ENCODE measurements at places on chromosomes 5 and 9. TPM values are rescaled to one million over a fixed set of nuclear protein-coding genes. Genes with fewer than 3 reads are reported as not detected.

The C9orf153 gene
- total RNA-seq = 0.46 TPM

The LPAR1 gene
- total RNA-seq = not detected

The SV2C gene
- not detected for total RNA-seq

The ACSL6 gene
- total RNA-seq = 3.1 TPM

The BTNL3 gene
- total RNA-seq = not detected

The FAF2 gene
- total RNA-seq = 44.8 TPM

The MEIKIN gene
- not detected for total RNA-seq

- H3K36me3 ChIP-seq = no peaks in the 10 kb centered on the region
- peaks cover 11% of the 10 kb centered on the region for H3K4me1 ChIP-seq
- H3K27me3 ChIP-seq = peaks cover 62% of the 10 kb centered on the region
- H3K4me3 ChIP-seq = no peak overlapping the region
- H3K27ac ChIP-seq = no peak overlapping the region
Measured at GRCh38 chr9:116152390-116152789, 1.2 kb upstream of the PAPPA start.

DNA sequence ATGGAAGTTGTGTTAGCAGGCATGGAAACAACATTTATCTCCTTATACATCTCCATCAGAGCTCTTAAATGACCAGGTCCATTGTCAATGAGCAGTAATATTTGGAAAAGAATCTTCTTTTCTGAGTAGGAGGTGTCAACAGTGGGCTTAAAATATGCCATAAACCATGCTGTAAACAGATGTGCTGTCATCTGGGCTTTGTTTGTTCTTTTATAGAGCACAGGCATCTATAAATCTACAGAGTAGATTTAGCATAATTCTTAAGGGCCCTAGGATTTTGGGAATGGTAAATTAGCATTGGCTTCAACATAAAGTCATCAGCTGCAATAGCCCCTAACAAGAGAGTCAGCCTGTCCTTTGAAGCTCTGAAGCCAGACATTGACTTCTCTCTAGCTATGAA lies 7.7 kb upstream of the HRCT1 start:
- H3K4me1 ChIP-seq = peaks cover 5% of the 10 kb centered on the region
- no peaks in the 10 kb centered on the region for H3K36me3 ChIP-seq
- no peak overlapping the region for H3K4me3 ChIP-seq
- H3K27me3 ChIP-seq = peaks cover 3% of the 10 kb centered on the region

GRCh38 chr9:137544176-137544760 lies 5.9 kb downstream of the PNPLA7 start:
- H3K27me3 ChIP-seq = no peaks in the 10 kb centered on the region
- no peaks in the 10 kb centered on the region for H3K36me3 ChIP-seq
- H3K4me1 ChIP-seq = no peaks in the 10 kb centered on the region

DNA sequence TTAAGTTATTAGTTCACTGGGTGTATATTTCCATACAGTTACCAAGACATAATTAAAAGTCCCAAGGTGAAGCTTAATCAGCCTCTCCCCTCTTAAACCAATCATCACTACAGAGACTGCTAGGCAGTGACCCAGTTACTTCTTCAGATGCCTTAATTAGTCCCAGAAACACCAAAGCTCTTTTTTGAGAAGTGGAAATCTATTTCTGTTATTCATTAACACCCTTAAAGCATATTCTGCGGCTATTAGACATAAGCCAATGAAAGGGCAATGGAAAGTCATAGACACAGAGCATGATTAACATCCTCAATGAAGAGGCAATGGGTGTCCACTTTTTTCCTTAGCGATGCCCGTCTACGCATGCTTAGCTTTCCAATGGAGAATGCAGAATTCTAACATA lies 48.3 kb upstream of the DNAH5 start:
- H3K36me3 ChIP-seq = no peaks in the 10 kb centered on the region
- DNase-seq = no peak
- H3K4me3 ChIP-seq = no peak overlapping the region
- no peaks in the 10 kb centered on the region for H3K4me1 ChIP-seq
- H3K27me3 ChIP-seq = peaks cover 4% of the 10 kb centered on the region
- H3K27ac ChIP-seq = no peak overlapping the region

- H3K4me3 ChIP-seq = no peak overlapping the region
- peak overlapping the region; percentile 35 for H3K27ac ChIP-seq
- DNase-seq = no peak
- no peaks in the 10 kb centered on the region for H3K27me3 ChIP-seq
- peaks cover 45% of the 10 kb centered on the region for H3K4me1 ChIP-seq
- no peaks in the 10 kb centered on the region for H3K36me3 ChIP-seq
Measured at GRCh38 chr9:5531101-5531882, 21.0 kb downstream of the PDCD1LG2 start.

GRCh38 chr5:35974570-35974969 lies 16.6 kb downstream of the UGT3A1 start:
- no peaks in the 10 kb centered on the region for H3K4me1 ChIP-seq
- no peaks in the 10 kb centered on the region for H3K36me3 ChIP-seq
- DNase-seq = no peak
- H3K4me3 ChIP-seq = no peak overlapping the region

- DNase-seq = no peak
- no peaks in the 10 kb centered on the region for H3K36me3 ChIP-seq
- no peak overlapping the region for H3K4me3 ChIP-seq
- no peak overlapping the region for H3K27ac ChIP-seq
Measured at GRCh38 chr9:30928045-30928444, 1456.4 kb upstream of the ACO1 start.

DNA sequence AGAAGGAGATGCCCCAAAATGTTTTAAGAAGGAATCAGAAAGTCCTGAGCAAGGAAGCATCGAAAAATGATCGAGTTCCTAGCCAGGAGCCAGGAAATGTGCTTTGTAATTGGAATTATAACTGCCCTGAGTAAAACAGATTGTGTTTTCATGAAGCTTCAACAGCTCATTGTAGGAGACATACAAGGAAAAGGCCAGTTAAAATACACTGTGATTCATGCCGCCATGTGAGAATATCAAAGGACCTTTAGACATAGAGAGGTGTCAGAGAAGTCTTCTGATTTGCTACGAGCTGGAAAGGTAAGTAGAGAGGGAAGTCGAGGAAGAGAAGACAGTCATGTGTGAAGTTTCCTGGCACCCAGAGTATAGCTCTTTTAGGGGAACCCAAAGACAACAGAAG lies 60.9 kb downstream of the NR3C1 start:
- H3K36me3 ChIP-seq = peaks cover 24% of the 10 kb centered on the region
- peak overlapping the region; percentile 85 for H3K27ac ChIP-seq
- H3K27me3 ChIP-seq = no peaks in the 10 kb centered on the region
- no peak for DNase-seq

- no peak overlapping the region for H3K4me3 ChIP-seq
- H3K27me3 ChIP-seq = peaks cover 9% of the 10 kb centered on the region
- DNase-seq = no peak
- H3K4me1 ChIP-seq = no peaks in the 10 kb centered on the region
Measured at GRCh38 chr5:37893434-37894134, 53.7 kb upstream of the GDNF start.

DNA sequence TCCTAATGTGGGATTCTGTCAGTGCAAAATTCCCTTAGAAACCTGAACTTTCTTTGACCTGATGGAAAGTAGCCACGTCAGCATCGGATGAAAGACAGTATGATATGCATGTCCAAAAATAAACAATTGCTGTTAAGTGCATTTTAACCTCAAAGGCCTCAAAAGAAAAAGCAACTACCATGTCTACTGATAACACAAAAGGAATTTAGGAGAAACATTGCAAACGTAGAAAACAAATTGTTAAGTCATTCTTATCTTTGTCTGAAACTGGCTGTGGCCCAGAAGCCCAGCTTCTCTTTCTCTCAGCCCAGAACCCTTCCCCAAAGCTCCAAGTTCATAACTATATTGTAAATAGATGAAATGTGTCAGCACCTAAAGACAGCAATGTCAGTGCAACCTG lies 11.1 kb upstream of the LHFPL2 start:
- H3K4me1 ChIP-seq = no peaks in the 10 kb centered on the region
- peaks cover 13% of the 10 kb centered on the region for H3K27me3 ChIP-seq
- no peak overlapping the region for H3K27ac ChIP-seq
- DNase-seq = no peak

DNA sequence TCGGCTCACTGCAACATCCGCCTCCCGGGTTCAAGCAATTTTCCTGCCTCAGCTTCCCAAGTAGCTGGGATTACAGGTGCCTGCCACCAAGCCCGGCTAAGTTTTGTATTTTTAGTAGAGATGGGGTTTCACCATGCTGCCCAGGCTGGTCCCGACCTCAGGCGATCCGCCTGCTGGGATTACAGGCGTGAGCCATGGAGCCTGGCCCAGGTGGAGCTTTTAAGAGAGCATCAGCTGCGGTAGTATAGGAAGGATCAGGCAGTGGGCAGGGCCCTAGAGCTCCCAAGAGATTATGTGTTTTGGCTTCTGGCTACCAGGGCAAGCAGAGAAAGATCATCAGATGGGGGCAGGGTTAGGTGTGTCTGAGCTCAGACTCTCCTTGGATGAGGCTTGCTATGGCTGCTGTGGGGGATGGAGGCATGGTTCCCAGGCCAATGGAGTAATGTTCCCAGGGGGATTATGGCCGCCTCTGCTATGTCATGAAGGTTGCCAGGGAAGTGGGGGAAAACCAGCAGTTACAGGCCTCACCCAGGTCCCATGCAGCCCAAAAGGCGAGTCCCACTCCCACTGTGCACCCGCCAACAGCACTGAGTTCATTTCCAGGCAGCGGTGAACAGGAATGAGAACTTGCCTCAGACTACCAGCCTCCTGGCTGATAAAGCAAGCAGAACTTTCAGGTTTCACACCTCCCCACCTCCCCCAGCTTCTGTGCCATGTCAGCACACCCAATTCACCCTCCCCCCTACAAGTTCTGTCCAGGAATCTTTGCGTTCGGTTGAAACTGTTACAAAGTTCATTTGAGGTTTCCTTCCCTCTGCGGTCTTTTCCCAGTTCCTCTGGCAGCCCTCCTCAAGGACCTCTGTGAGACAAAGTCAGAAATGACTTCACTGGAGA lies 507.6 kb downstream of the SPATA31D1 start:
- H3K4me1 ChIP-seq = no peaks in the 10 kb centered on the region
- H3K4me3 ChIP-seq = no peak overlapping the region
- H3K27me3 ChIP-seq = peaks cover 4% of the 10 kb centered on the region
- no peak for DNase-seq

DNA sequence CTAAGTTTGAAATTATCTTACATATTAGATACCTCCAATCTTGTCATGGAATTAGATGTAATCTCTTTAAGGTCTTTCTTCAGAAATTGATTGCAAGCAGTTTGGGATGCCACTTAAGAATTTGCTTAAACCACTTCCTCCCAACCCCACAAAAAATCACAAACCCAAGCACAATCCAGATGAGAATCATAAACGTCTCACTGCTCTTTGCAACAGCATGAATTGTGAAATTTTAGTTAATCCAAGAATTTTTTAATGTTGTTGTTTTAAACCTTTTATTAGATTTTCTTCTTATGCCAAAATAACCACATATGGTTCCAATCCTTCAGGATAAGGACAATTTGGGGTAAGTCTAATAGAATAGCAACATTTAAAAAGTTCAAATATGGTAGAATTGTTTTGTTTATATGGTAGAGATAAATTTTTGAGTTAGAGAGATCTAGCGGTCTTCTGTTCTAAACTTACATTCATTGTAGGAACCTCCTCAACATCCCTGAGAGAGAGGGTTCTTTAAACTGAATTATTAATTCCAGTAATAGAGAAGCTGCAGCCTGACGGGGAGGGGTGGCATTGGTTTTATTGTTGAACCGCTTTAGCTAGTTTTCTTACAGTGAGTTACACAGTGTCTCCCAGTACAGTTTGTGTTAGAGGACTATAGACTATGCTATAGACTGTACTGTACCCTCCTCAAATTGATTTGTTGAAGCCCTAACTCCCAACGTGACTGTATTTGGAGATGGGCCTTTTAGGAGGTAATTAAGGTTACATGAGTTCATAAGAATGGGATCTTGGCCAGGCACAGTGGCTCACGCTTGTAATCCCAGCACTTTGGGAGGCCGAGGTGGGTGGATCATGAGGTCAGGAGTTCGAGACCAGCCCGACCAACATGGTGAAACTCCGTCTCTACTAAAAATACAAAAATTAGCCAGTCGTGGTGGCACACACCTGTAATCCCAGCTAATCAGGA lies 24.8 kb upstream of the IL6ST start:
- peaks cover 6% of the 10 kb centered on the region for H3K36me3 ChIP-seq
- no peak for DNase-seq
- peaks cover 29% of the 10 kb centered on the region for H3K4me1 ChIP-seq

GRCh38 chr5:107285772-107286171 lies 385.0 kb downstream of the EFNA5 start:
- H3K4me1 ChIP-seq = peaks cover 11% of the 10 kb centered on the region
- no peak overlapping the region for H3K4me3 ChIP-seq
- DNase-seq = peak; percentile 54
- no peaks in the 10 kb centered on the region for H3K36me3 ChIP-seq
- H3K27ac ChIP-seq = no peak overlapping the region

GRCh38 chr9:126164796-126165525 lies 161.7 kb upstream of the MVB12B start:
- no peak for DNase-seq
- no peaks in the 10 kb centered on the region for H3K4me1 ChIP-seq
- H3K36me3 ChIP-seq = no peaks in the 10 kb centered on the region
- no peak overlapping the region for H3K4me3 ChIP-seq

DNA sequence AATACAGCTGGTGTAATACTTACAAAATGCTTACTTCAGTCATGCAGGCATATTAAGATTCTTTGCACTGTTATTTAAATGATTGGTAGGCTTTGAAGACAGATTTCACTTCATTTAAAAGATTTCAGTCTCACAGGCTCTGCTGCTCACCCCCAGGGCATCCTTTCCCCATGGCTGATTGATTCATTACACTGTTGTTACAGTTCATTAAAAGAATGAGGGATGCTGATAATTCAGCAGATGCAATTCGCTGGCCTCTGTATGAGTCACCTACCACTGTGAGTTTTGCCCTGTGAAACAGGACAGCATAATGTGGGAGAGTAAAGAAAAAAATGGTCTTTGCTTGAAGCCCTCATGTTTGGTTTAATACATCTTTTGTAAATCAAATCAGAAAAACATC lies 246.9 kb downstream of the CYLC2 start:
- H3K4me1 ChIP-seq = no peaks in the 10 kb centered on the region
- H3K36me3 ChIP-seq = no peaks in the 10 kb centered on the region
- no peak overlapping the region for H3K4me3 ChIP-seq
- H3K27ac ChIP-seq = no peak overlapping the region

DNA sequence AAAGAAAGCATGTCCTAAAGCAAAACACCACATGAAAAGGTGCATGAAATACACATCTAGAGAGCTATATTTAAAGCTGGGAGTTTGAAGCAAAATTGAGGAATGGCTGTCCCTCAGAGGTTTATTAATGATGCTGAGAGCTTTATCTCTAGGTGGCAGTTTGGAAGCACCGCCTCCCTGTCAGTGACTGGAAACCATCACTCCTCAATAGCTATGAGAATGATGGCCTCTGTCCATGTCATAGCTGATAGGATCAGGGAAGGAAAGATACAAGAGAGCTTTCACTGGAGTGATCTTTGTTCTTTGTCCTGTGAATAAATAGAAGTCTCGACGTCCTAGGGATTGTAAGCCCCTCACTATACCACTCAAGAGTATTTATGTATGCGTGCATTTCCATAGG lies 110.5 kb downstream of the NUDT12 start:
- H3K27me3 ChIP-seq = peaks cover 7% of the 10 kb centered on the region
- H3K4me3 ChIP-seq = no peak overlapping the region
- no peaks in the 10 kb centered on the region for H3K4me1 ChIP-seq
- no peak overlapping the region for H3K27ac ChIP-seq
- DNase-seq = no peak

Measured in activated CD4-positive, alpha-beta T cell treated with anti-CD3 and anti-CD28 coated beads for 36 hours (primary cell).